Mammary epithelial cell (primary cell): ENCODE measurements at places on chromosomes 16 and 17.

GRCh38 chr17:31313982-31314781 is at the start of gene EVI2B:
EVI2B (minus strand) TSS chr17:31314054; CDS start chr17:31305609, 8,445 bp downstream.
- DNase-seq, result peak; percentile 79

DNA sequence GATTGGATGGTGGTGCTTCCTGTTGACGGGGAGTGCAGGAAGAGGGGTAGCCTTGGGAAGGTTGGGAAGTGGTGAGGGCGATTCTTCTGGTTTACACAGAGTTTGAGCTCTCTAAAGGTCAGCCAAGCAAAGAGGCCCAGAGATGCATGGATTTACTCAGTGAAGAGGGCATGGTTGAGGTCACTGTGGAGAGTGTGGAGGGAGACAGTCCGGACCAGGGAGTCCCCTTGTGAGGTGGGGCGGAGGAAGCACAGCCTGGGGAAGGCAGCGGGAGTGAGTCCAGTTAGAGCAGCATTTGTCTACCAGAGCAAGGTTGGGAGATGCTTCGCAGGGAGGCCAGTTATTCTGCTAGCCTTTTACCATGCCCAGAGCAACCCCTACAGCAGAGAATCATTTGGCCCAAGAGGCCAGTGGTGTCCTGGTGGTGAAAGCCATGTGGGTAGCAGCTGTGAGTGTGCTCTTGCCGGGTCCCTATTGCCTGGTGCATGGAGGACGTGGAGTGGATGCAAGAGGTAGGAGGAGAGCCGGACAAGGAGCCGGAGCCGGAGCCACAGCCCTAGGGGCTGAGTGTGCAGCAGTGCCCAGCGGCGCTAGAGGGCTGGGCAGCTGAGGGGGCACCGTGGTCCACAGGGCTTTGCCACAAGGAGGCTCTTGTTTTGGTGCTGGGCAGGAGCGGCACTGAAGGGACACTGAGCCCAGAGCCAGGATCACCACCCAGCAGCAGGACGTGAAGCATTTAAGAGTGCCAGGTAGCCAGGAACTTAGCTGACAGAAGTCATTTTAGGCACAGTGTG is 27.7 kb downstream of the PRMT7 start:
- DNase-seq, result no peak

DNA sequence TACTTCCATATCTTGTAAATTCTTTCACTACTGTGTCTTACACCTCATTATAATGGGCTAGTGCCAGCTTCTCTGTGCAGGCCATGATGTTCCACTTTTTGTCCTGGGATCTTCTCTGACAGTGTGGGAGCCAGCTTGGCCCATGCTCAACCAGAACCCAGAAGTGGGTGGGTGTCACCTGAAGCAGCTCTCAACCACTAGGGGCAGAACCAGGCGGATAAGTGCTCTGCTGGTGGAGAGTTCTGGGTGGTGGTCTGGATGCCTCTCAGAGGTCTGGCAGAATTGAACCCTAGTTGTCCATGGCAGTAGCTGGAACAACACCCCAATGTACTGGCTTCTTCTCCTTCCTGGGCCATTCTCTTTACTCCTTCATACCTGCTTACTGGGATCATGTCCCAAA is 254.1 kb upstream of the N4BP1 start:
- DNase-seq, result no peak

DNA sequence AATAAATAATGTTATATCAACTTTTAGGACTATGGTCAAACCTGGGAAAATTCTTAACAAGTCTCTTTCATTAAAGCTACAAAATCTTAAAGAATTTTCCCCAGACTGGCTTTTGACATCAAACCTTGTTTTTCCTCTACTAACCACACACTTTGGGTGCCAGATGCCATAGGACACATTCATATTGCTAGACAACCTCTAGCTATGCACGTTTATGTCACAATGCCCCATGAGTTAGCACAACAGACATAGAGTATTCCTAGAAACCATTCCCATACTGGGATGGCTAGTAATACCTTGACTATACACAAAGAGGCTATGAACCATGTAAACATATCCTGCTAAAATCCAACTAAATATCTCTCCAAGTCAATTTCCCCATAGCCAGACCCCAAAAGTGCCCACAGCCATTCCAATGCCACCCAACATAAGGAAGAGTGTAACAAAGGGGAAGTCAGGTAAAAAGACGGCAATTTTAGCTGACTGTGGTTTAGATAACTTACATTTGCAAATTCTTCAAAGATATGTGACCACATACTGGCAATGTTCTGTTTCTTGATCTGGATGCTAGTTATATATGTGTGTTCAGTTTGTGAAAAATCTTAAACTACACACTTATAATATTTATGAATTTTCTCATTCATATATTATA is 23.4 kb downstream of the SMURF2 start:
- no peak for DNase-seq

DNA sequence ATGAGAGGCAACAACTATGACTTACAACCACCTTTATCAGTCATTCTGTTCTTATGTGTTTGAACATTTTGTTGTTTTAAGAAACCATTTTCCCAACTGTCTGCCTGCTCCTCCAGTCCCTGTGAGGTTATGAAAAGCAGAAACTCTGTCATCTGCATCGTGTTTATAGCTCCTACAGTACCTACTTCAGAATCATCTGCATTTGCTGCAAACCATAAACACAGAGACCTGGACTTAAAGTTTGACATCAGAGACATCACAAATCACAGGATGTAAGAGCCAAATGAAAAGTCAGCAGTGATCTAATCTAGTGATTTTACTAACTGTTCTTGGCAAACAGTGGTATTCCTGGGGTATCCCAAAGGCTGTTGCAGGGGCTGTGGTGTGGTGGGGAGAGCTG is 55.2 kb downstream of the CDH11 start:
- no peak for DNase-seq

DNA sequence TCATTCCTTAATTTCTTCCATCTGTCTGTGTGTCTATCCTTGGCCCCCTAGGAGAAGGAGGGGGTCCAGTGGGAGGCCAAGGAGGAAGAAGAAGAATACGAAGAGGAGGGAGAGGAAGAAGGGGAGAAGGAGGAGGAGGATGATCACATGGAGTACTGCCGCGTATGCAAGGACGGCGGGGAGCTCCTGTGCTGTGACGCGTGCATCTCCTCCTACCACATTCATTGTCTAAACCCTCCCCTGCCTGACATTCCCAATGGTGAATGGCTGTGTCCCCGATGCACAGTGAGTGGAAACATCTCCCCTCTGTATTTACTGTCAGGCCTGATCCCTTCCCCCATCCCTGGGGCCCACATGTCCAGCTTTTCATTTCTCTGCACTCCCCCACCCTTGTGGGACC is 6.3 kb downstream of the CHD3 start:
- no peak for DNase-seq

DNA sequence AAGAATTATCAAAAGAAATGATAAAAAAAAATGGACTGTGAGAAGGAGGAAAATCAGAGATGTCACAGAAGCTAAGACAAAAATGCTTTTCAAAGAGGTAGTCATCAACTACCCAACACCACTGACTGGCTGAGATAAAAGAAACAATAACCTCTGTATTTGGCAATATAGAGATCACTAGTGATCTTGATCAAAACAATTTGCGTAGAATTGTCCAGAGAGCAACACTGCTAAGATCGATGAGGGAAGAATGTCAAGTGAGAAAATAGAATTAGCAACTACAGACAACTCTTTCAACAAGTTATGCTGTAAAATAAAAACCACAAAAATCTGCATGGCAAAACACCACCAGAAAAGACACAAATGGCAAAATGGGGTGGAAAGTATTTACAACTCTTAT is 66.0 kb downstream of the BRIP1 start:
- DNase-seq, result no peak

DNA sequence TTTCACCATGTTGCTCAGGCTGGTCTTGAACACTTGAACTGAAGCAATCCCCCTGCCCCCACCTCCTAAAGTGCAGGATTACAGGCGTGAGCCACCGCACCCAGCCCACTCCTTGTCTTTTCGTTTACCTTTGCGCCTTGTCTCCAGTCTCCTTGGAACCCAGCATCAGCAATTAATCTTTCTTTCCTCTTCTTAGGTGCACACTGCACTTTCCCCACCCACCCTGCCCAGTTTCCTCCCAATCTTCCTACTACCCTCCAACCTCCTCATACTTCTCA is 1.5 kb upstream of the CLDN7 start:
- no peak for DNase-seq

DNA sequence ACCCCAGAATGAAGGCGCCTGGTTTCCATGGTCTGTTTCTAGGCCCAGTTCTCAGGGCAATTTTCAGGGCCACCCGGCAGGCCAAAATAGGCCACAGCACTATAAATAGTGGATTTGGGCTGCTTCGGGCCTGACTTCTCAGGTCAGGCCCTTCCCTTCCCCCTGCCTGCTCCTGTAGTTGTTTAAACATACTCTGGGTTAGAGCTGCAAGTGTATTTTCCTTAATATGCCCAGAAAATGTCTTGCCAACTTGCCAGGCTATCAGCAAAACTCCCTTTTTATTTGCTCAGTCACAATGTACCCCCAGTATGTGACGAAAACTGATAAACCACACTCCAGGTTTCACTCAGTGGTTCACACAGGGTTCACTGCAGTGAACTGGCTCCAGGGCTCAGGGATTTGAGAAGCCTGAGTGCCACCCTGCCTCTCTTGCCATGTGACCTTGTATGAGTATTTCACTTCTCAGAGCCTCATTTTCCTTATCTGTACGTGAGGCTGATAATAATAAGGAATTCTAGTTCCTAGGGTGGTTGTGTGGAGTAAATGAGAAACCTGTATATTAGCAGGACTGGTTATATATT is 76.5 kb downstream of the GPRC5B start:
- DNase-seq, result no peak

- peak; percentile 77 for DNase-seq
These were observed 10.2 kb upstream of the ETV4 start for GRCh38 chr17:43556292-43556691.

DNA sequence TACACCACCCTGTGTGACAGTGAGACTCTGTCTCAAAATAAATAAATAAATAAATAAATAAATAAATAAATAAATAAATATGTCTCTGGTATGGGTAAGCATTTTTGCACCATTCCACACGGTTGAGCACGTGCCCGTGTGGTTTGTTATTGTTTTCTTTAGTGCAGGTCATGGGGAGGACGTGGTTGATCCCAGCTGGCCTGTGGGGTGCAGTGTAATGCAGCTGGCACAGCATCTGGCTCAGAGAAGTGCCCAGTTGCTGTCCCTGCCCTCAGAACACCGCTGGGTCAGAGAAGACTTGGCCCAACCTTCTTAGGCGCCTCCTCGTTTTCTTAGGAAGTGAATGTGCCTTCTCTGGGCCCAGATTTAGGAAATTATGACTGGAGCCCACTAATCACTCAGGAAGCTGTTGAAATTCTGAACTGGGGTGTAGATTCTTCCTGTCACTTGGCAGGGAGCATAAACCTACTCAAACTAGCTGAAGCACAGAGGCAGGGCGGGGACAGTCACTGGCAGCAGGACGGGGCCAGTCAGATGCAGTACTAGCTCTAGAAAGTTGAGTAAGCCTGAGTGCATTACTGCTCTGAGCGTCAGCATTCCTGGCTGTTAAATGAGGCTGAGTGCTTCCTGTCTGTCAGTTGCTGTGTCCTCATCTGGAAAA is 85.9 kb downstream of the SNX29 start:
- peak; percentile 72 for DNase-seq

- DNase-seq, result no peak
These were observed 23.6 kb upstream of the ATF7IP2 start for GRCh38 chr16:10362077-10362863.

GRCh38 chr17:66686601-66687000 is 148.3 kb upstream of the CACNG5 start:
- DNase-seq, result no peak

GRCh38 chr17:33633446-33633845 is 340.4 kb upstream of the ASIC2 start:
- no peak for DNase-seq

GRCh38 chr17:19386974-19387920 is at the start of gene MFAP4:
MFAP4 (minus strand) TSS chr17:19387190; CDS start chr17:19387155, 35 bp downstream.
- no peak for DNase-seq

DNA sequence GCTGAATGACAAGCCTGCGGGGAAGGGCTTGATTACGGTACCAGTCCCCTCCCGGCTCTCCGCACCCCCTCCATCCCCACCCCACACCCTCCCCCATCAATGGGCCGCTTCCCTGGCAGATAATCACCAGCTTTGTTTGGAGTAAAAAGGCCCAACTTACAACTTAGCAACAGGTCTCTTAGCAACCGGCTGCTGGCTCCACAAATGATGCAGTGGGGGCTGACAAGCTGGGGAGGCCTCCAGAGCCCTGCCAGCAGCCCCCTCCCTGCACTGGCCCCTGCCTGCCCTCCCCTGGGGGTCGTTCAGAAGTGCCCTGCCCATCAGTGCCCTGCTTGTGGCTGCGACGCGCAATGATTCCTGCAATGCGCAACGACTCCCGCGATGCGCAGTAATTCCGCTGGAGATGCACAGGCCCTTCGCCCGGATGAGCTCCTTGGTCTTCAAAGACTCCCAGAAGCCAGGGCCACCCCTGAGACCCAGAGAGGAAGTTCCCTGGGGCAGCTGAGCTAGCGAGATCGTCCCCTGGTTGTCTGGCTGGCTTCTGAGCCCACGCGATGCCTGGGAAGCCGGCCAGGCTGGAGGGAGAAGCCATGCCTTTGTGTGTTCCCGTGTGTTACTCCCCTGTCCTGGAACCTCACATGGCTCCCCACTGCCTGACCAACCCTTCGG is 23.3 kb downstream of the CPNE2 start:
- no peak for DNase-seq

GRCh38 chr17:1003633-1003971 is 6.7 kb downstream of the TIMM22 start:
- DNase-seq, result no peak

GRCh38 chr17:43608313-43608712 is 53.4 kb downstream of the MEOX1 start:
- peak; percentile 73 for DNase-seq

- DNase-seq, result no peak
These were observed 74.5 kb upstream of the PMFBP1 start for GRCh38 chr16:72246423-72246822.

DNA sequence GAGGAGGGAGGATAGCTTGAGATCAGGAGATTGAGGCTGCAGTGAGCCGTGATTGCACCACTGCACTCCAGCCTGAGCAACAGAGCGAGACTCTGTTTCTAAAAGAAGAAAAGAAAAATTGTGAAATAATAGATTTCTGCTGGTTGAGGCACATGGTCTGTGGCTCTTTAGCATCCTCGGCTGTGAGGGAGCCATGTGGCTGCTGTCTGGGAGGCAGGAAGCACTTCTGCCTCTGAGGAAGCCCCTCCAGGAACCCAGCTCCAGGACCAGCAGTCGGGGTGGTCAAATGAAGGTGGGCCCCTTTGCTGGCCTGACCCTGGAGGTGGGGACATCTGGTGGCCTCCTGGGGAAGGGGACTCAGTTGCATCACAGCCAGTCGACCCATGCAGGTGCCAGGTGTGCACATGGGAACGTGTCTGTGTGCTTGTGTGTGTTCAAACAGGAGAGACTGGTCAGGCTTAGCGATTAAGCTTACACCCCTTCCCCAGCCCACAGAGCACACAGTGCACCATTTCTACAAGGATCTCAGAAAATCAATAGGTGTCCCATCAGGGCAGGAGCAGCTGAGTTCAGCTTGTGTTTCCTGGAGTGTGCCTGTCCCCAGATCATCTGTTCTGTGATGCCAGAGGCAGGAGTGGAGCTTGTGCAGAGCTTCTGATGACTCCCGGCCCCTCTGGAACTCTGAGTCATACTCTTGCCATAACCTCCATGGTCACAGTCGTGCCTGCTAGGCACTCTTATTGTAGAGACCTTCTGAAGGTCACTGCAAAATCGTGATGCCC is 24.3 kb upstream of the MGAT5B start:
- no peak for DNase-seq
